Activated T-helper 1 cell treated with Interleukin-2 at 50 U/mL for 16 hours (primary cell): ENCODE measurements at places on chromosomes 4 and X.

- no peak for DNase-seq
Observed at GRCh38 chr4:140070366-140070765, 83.6 kb downstream of the MAML3 start.

- DNase-seq = no peak
Observed at GRCh38 chr4:163958751-163959150, 464.3 kb downstream of the TMA16 start.

- DNase-seq = no peak
Observed at GRCh38 chr4:156723951-156724668, 247.5 kb downstream of the PDGFC start.

- DNase-seq = no peak
Observed at GRCh38 chr4:118823471-118823870, 12.5 kb downstream of the SEC24D start.

DNA sequence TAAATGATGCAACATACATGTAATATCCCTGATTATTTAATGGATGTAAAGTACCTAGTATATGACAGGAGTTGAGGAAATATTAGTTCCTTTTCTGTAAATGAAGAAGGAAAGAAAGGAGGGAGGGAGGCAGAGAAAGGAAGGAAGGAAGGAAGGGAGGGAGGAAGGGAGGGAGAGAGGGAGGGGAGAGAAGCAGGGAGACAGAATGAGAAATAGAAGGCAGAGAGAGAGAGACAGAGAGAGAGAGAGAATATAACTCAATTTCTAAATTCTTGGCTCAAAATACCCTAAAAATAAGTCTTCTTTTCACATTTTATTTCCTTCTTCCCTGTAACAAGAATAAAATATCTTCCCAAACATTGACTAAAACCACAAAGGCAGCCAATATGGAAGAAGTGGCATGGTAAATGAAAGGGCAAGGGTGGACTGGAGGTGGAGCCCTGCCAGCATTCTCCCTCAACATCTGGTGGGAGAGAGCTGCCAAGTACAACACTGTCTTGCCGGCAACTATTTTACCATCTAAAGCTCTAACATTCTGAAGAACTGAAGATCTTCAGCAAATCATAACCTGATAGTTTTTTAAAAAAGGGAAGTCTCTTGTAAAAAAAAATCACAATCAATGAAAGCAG lies 245.1 kb downstream of the PPP3CA start:
- no peak for DNase-seq

- DNase-seq = no peak
Observed at GRCh38 chrX:42085836-42086235, 162.5 kb upstream of the CASK start.

DNA sequence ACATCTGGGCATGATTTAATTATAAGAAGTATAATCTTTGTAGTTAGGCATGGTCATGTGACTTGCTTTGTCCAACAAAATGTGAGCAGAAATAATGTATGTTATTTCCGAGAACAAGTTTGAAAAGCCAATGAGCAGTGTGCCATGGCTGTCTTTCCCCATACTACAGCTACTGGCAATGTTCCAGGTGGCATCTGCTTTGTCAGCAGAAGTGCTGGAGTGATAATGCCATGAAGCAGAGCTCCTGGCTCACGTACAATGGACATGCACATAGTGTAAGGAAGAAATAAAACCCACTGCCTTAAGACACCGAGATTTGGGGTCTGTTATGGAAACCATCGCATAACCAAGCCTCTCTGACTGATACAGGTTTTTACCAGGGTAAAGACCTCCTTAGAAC lies 212.6 kb upstream of the RASGEF1B start:
- no peak for DNase-seq
